Airway epithelial cell (primary cell): ENCODE measurements at places on chromosomes 16 and 17. TPM values are rescaled to one million over a fixed set of nuclear protein-coding genes. Genes with fewer than 3 reads are reported as not detected.

KIAA0753 gene
- 6.3 and 9.0 TPM in 2 replicates for total RNA-seq

ABCA6 gene
- 0.21 TPM in 1 of 2 replicates, not detected in the other for total RNA-seq

PRSS33 gene
- not detected in 2 replicates for total RNA-seq

WNK4 gene
- 0.09 TPM in 1 of 2 replicates, not detected in the other for total RNA-seq

SPATA22 gene
- total RNA-seq = not detected in 2 replicates

CD300C gene
- total RNA-seq = not detected in 2 replicates

MYO1D gene
- 24.1 and 34.2 TPM in 2 replicates for total RNA-seq

HASPIN gene
- 6.1 and 7.6 TPM in 2 replicates for total RNA-seq
